ENCODE measurements at places on chromosomes 1 and 21.

- no peak for DNase-seq
Observed at GRCh38 chr1:225941187-225941941, at the start of gene LEFTY2. Gene LEFTY2 (minus strand): TSS chr1:225941220. CDS start chr1:225941140, 80 bp downstream.

GRCh38 chr1:172269644-172270043, 150.8 kb upstream of the C1orf105 start:
- no peak for DNase-seq

DNA sequence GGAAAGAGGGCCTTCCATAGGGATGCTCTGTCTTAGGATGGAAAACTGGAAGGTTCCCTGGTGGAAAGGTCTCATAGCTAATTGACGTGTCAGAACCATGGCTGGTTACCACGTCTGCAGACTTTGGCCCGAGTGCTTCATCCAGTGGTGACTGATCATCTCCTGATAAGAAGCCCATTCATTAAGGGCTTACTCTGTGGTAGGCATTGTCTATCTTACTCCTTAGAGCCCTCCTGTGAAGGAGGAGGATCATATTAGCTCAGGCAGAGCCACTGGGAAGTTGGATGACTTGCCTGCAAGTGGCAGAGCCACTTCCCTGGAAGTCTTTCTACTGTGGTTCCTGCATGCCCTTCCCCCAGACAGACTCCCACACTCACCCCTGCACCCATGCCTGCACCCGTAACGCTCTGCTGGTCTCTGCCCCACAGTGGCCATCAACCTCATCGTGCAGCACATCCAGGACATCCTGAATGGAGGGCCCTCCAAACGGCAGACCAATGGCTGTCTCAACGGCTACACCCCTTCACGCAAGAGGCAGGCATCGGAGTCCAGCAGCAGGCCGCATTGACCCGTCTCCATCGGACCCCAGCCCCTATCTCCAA, 79.9 kb downstream of the UCK2 start:
- DNase-seq = no peak

DNA sequence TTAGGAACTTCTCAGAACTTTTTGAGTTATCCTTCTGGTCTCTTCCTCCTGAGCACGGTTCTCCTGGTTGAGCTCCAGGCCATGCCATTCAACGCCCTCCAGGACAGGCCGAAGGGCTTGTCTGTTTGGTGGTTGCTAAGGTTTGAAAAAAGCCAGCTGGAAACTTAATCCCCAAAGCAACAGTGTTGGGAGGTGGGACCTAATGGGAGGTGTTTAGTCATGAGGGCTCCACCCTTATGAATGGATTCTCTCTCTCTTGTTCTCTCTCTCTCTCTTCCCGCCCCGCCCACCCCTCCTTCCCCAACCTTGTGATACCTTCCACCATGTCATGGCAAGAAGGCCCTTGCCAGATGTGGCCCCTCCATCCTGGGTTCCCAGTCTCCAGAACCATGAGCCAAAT, 829 bp downstream of the KCNE1 start:
- DNase-seq = no peak

DNA sequence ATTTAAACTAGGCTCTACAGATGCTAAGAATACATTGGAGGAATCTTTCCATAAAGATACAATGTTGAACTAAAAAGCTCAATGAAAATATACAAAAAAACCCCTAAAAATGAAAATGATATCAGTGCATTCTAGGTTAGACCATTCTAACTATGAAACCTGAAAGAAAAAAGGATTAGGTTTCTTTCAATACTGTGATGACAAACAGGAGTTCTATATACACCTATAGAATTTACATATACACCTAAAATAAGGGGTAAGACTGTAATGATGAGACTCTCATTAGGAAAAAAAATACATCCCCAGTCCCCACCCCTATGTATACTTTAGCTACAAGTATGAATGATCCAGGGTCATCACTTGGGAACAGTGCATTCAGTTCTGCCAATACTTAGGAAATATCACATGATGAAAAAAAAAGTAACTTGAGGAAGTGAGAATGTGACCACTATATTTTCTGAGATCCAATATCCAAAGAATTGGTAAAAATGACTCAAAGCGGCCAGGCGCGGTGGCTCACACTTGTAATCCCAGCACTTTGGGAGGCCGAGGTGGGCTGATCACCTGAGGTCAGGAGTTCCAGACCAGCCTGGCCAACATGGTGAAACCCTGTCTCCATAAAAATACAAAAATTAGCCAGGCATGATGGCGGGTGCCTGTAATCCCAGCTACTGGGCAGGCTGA, 26.3 kb downstream of the SELENOF start:
- no peak for DNase-seq

- no peak for DNase-seq
Observed at GRCh38 chr1:213124590-213124989, 73.5 kb downstream of the RPS6KC1 start.

GRCh38 chr1:217861658-217862057, 230.5 kb downstream of the SPATA17 start:
- DNase-seq = no peak

DNA sequence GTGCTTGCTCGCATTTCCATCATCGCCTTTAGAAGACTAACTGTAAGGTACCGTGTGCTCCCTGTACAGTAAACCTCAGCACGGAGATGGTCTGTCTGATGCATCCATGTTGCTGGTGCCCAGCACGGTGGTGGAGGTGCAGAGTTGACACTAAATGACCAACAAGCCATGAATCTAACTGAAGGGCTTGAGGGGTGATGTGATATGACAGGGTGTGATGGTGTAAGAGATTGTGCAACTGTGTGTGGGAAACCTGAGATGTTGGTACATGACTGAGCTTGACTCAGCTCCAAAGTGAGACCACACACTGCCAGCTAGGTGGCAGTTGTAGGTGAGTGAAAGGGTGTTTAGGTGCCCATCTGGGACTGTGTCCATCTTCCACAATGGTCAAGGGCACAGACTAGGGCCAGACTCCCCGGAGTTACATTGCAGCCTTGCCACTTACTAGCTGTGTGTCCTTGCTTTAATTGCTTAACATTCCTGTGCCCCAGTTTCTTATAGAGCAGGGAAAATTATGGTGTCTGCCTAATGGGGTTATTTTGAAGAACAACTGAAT, 21.4 kb downstream of the SLC2A1 start:
- no peak for DNase-seq

- DNase-seq = no peak
Observed at GRCh38 chr1:204194080-204194479, 2.2 kb downstream of the KISS1 start.

DNA sequence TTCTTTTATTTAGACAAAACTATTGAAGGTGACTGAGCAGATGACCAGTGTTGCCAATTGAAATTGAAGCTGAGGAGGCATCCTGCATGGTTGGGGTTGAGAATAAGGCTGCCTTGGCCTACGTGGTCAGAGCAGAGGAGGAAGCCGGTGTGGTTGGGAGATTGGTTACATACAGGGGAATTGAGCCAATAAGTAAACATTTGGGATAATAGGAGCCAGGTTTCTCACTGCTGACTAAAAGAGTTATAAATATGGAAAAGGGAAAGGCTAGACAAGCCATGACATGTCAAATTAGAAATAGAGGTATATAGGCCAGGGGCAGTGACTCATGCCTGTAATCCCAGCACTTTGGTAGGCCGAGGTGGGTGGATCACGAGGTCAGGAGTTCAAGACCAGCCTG, 15.8 kb downstream of the SNX7 start:
- DNase-seq = peak; percentile 17

Data from NCI-H345 (cell line).